Progenitor cell of endocrine pancreas (in vitro differentiated cells): ENCODE measurements at places on chromosomes 7 and 10.

DNA sequence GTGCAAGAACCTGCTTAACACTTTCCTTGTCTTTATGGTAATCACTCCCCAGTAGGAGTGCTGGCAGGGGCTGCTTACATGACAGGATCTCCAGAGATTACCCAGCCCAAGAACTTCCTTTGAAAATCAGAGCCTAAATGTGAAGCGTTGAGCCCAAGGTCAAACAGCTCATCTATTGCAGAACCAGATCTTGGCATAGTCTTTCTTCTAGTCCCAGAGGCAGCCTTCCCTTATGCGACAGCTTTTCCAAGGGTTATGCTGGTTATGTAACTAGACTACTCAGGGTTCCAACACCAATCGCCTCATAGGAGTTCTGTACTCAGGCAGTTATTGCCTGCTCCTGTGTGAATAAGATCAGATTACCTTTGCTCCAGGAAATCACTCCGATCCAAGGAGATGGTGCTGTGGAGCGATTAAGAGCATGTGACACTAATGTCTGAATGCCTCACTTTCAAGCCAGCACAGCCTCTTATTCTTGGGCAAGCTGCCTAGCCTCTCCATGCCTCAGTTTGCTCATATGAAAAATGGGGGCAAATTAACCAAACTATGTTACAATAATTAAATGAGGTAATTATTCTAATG lies 8.4 kb upstream of the LGI1 start:
- DNase-seq: no peak

GRCh38 chr10:78660446-78661106 lies 408.2 kb upstream of the ZMIZ1 start:
- DNase-seq: no peak

DNA sequence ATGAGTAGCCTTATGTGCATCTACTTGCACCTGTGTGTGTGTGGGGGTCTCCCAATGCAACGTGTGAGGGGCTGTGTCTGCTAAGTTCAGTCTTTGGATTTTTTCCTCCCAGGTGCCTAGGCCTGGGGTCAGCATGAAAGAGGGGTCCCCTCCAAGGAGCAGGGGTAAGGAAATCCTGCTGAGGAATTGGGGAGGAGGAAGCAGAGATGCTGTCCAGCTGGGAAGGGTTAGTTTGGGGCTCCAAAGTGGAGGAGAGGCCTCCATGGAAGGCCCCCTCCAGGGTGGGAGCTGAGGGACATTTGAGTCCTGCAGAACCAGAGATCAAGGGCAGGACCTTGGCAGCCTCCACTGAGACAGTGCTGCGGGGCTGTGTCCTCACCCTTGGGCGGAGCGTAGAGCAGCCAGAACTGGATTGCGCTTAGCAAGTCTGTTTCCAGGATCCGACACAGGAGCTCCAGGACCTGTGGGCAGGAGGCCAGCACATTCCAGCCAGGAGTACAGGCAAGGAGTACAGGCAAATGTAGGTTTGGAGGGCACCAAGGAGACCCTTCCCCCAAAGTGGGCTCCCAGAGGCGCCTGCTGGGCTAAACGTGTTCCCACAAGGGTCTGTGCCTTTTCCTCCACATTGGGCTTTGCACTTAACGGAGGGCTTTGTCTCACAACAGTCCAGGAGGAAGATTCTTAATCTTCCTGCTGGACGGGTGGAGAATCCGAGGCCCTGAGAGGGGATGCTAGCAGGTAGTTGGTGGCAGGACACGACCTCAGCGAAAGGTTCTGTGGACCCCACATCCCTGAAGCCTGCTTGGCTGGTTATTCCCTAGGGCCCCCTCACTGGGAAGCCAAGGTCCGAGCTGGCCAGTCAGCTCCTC lies 10.1 kb downstream of the TBATA start:
- no peak for DNase-seq

DNA sequence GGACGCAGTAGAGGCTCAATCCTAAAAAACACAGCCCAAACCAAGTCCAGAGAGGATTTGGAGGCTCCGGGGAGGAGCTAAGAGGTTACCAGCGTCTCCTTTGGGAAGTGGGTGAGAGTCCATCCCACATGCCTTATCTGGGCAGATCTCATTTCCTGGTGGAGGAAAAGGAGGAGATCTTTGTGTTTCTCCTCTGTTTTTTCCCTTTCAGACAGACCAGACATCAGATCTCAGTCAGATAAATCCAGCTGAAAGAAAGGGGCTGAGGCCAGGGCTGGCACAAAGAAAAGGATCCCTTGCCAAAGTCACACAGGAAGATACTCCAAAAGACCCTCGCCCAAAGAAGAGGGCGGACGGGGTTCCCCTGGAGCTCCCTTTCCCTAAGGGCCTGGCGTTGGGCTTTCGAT lies 58.3 kb upstream of the COMTD1 start:
- DNase-seq: no peak

- no peak for DNase-seq
Measured at GRCh38 chr10:87579563-87579962, 74.9 kb downstream of the MINPP1 start.

DNA sequence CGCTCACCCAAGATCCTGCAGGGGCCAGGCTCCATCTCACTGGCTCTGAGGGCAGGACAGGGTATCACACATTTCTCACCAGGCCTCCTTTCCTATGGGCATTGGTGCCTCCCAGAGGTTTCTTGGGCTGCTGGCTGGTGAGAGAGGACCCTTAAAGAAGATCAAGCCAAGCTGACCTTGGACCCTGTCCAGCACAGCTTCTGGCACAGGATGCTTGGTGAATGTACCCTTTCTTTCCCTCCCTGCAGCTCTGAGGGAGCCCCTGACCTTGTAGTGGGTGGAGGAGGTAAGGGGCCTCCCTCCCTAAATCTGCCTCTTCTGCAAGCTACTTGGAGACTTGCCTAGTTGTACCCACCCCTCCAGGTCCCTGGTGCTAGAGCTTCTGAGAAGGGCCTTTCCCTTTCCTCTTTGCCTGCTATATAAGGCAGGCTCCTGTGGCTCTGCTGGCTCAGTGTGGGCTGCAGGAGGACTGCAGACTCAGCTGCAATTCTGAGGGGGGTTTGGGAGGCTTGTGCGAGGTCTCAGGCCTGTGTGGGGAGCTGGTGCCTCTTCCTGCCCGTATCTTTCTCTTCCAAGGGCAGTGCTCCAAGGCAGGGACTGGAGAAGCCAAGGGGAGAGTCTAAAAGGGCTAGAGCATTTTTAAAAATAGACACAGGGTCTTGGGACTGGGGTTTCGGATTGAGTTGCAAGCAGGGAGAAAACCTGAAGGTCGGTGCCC lies 11.7 kb upstream of the TRIM8 start:
- no peak for DNase-seq

DNA sequence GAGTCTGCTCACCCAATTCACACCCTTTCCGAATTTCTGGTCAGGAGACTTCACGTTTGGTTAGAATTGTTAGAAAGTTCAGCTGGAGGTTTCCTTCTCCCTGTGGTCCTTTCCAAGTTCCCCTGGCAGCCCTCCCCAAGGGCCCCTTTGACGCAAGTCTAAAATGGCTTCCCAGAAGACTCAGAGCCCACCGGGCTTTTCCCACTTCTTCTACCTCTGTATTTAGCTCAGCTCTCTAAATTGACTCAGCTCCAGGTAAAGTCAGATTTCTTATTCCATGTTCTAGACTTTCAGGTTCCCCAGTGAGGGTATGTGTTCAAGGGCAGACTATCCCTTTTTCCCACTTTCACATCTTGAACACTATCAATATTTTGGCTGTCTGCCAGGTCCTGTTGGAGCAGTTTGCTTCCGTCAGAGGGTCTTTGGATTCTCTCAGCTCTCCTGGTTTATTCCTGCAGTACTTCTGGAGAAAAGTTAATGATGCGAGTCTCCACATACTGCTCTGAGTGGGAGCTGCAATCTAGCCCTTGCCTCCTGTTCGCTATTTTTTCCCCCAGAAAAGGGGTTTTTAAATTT lies 53.1 kb upstream of the ZNF273 start:
- no peak for DNase-seq
